Right forelimb (tissue), 1 donor: ENCODE measurements at places on chromosomes 1 and 21.
A peak's percentile ranks its signal among the peaks of the same experiment; 100 is the strongest.

GRCh38 chr1:48775831-48776392 is 779 bp downstream of the BEND5 start:
- DNase-seq = no peak

GRCh38 chr1:230250666-230251065 is 175.5 kb downstream of the PGBD5 start:
- DNase-seq = no peak

- DNase-seq = no peak
Measured at GRCh38 chr1:81547261-81547911, 253.3 kb upstream of the ADGRL2 start.

DNA sequence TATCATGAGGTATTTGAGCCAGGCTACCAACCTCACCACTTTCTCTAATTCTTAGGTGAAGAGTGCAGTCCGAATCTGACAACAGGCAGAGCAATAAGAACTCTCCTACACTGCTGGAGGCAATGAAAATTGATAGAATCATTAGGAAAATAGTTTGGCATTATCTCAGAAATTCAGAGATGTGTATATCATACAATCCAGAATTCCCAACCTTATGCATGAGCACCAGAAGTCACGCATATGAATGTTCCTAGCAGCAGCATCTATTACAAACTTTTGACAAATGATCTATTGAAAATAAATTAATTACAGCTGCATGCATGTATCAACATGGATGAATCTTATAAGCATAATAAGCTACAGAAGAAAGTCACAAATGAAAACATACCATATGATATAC is 176.9 kb upstream of the CAMK1G start:
- no peak for DNase-seq

- DNase-seq = no peak
Measured at GRCh38 chr1:43059640-43060574, 101.2 kb upstream of the SLC2A1 start.

DNA sequence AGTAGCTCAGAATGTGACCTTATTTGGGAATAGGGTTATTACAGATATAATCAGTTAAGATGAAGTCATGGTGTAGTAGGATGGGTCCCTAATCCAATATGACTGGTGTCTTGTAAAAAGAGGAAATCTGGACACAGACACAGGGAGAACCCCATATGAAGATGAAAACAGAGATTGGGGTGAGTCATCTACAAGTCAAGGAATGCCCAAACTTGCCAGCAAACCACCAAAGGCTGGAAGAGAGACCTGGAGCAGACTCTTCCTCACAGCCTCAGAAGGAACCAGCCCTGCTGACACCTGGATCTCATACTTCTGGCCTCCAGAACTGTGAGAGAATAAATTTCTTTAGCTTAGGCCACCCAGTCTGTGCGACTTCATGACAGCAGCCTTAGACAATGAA is 29.9 kb downstream of the KRTAP19-8 start:
- no peak for DNase-seq

DNA sequence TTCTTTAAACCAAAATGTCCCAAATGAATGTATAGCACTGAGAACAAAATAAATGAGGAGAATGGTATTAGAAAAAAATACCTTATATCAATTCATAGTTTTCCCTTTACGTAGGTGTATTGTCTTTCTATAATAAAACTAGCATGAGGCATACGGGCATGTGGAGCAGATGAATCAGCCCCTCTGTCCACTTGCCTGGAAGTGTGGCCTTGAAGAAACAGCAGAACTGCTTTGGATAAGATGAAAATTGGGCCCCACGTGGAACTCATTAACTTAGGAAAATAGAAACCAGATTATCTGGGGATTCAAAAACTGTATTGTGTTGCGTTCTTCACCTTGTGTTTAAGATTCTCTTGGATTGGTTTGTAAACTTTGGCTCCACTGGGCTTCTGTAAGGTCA is 356.8 kb upstream of the B3GALT2 start:
- DNase-seq = no peak

GRCh38 chr1:23798662-23799142 is 1.9 kb downstream of the GALE start:
- DNase-seq = no peak

DNA sequence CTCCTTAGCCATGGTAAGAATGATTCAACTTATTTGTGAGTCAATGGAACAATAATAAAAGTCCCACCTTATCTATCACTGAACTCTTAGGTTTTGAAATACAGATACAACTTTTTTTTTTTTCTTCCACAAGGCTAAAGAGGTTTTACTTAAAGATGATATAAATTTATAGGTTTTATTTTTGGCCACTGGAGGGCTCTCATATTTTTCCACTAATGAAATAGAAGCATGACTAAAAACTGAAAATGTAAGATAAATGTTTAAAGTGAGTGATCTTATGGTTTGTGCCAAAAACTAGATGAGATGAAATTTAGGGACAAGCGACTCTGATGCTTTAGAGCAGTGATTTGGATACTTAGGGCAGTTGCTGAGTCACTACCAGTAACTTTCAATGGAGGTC is 499.0 kb downstream of the NUF2 start:
- no peak for DNase-seq

- no peak for DNase-seq
Measured at GRCh38 chr1:151713874-151714273, 2.7 kb downstream of the CELF3 start.

DNA sequence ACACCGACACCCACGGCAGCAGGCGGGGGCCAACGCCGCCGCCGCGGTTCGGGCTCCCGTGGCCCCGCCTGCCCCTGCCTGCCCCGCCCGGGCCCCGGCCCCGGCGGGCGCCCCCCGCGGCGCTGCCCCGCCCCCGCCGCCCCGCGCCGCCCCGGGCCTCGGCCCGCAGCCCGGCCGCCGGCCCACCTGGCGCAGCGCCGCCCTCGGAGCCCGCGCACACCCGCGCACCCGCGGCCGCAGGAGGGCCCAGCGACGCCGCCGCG is at the start of gene WNT3A:
Gene WNT3A, plus strand, starts transcription at position 213 of the 263 bp plus-strand sequence. CDS start 131 bp downstream, outside the sequence.
- DNase-seq = peak; percentile 16

DNA sequence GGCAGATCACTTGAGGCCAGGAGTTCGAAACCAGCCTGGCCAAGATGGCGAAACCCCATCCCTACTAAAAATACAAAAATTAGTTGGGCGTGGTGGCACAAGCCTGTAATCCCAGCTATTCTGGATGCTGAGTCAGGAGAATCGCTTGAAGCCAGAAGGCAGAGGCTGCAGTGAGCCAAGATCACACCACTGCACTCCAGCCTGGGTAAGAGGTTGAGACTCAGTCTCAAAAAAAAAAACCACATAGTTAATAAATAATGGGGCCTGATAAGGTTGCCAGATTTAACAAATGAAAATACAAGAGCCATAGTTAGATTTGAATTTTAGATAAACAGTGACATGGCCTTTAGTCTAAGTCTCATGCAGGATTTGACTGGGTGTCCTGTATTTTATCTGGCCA is 175.7 kb downstream of the ZZZ3 start:
- no peak for DNase-seq
